ENCODE measurements at places on chromosomes 3 and 15. TPM values are rescaled to one million over a fixed set of nuclear protein-coding genes. Genes with fewer than 3 reads are reported as not detected.

CCRL2 gene
- total RNA-seq: 0.97 TPM

STRIT1 gene
- total RNA-seq: 507 TPM

KBTBD13 gene
- total RNA-seq: 0.97 TPM

AP3B2 gene
- total RNA-seq: not detected

PSMA4 gene
- 243 TPM for total RNA-seq

Measured in gastrocnemius medialis (tissue), 4 donors.